ENCODE measurements at places on chromosomes 4 and X.

- DNase-seq = no peak
Measured at GRCh38 chrX:66200855-66201795, 37.1 kb downstream of the HEPH start.

- no peak for DNase-seq
Measured at GRCh38 chrX:125295337-125295736, 24.3 kb upstream of the TEX13C start.

- DNase-seq = no peak
Measured at GRCh38 chr4:180106997-180107396, 2136.2 kb upstream of the TENM3 start.

DNA sequence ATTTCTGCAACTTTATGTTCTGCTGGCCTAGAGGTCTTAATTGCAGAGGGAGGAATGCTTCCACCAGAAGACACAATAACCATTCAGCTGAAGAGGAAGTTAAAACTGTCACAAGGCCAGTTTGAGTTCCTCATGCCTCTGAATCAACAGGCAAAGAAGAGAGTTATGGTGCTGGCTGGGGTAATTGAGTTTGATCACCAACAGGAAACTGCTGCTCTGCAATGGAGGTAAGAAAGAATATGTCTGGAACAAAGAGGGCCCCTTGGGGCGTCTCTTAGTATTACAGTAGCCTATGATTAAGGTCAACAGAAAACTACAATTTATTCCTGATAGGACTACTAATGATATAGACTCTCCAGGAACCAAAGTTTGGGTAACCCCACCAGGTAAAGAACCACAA is 744.0 kb downstream of the FSTL5 start:
- DNase-seq = no peak

GRCh38 chr4:176034936-176035335 is 30.7 kb upstream of the WDR17 start:
- DNase-seq = no peak

- no peak for DNase-seq
Measured at GRCh38 chr4:96983830-96984229, 1143.9 kb downstream of the PDHA2 start.

- no peak for DNase-seq
Measured at GRCh38 chrX:16882169-16882568, 12.0 kb upstream of the RBBP7 start.

DNA sequence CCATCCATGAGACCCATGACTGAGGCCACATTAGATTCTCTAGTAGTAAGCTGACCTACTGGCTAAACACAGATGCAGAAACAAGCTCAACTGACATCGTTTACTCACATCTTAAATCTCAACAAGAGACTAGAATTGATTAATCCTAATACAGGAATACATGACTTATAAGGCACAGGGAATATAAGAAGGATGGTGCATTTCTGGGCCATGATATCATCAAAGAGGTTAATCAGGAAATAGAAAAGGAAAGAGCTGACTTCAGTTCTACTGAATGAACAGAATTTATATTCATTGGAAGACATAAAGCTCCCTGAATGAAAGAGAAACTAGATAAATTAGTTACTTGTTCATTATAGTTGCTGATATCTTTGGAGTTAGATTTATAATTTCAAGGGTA is 1406.5 kb downstream of the STIM2 start:
- no peak for DNase-seq

- DNase-seq = no peak
Measured at GRCh38 chr4:53676402-53676871, 85.2 kb upstream of the LNX1 start.

Measured in activated naive CD4-positive, alpha-beta T cell treated with Interleukin-2 at 50 U/mL for 16 hours (primary cell).